ENCODE measurements at places on chromosomes 1 and 21.

GRCh38 chr21:28671549-28672195 is 321.0 kb downstream of the LTN1 start:
- DNase-seq: no peak

DNA sequence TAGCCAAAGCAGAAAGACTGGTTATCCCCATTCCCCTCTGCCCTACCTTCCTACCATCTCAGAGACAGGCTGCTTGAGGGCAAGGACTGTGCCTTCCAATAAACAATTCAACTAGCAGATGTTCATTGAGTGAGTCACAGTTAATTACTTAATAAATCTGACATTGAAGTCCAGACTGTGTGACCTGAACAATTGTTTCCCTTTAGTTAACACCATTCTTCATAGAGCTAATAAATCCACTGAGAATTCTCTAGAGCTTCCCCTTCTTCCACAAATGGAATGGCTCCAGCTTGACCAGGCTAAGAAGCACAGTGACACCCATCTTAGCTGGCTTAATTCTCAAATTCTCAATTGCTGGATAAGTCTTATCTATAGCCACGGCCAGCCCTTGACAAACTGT is 61.9 kb upstream of the GJA5 start:
- no peak for DNase-seq

DNA sequence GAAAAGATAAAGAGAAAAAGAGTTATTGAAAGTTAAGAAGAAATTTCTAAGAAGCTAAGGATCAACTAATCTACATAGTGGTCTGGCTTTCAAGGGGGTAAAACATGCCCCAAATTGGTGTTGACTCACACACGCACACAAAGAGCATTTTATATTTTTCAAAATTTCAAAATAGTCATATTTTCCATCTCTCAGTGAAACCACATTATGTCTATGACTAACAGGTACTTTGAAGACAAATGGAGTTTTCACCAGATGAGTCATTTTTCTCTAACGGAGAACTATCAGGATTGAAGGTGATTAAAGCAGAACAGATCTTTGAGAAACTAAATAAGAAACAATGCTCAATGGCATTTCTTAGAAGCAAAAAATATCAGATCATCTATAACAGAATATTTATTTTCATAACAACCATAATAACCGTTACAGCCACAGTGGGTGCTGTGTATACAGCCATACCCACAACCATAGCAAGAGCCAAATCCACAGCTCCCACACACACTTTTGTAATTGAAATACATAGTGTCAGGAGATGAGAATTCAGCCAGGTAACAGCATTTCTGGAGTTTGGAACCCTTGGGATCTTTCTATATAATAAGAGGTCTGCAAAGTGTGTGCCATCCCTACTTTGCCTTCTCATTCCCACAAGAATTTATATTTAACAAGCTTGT is at the start of gene KRTAP21-3:
Gene KRTAP21-3 (minus strand): TSS at position 539 of the 671 bp plus-strand sequence. CDS start 18 bp downstream, at position 521.
- DNase-seq: no peak

- DNase-seq: no peak
Observed at GRCh38 chr1:240107058-240107684, 15.5 kb downstream of the FMN2 start.

DNA sequence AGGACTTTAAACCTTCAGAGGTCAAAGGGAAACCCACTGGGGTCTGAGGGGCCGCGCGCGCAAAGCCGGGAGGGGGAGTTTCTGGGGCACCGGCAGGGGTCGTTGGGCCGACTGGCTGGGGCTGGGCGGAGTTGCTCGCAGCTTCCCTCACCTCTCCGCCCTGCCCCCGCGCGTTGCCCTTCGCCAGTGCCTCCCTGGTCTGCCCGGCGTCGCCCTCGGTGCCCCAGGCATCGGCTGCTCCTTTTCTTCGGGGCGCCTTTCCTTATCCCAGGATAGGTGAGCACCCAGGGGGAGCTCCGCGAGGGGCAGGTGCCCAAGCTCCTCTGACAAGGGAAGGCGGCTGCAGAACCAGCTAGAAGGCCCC is 390 bp upstream of the NGF start:
- DNase-seq: no peak

- DNase-seq: no peak
Observed at GRCh38 chr1:88276163-88276562, 407.9 kb upstream of the PKN2 start.

DNA sequence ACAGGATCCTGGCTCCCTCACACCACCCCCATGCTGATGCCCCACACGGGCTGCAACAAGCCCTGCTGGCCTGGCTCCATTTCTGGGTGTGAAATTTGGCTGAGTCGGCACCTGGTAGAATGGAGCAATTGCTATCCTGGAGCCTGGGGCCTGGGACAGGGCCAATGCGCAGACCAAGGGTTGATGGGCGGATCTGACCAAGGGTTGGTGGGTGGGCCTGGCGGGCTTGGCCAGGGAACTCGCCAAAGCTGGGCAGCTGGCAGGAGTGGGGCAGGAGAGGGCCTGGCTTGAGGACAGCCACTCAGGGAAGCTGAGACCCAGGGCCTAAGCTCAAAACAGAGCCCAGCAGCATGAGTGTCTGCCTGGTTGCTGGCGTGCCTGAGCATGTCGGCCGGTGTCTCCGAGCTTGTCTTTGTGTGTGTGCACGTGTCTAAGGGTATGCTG is 70.9 kb upstream of the POU3F1 start:
- DNase-seq: no peak

- no peak for DNase-seq
Observed at GRCh38 chr1:177023726-177024125, 140.8 kb downstream of the ASTN1 start.

- DNase-seq: no peak
Observed at GRCh38 chr1:167893798-167894197, 20.1 kb downstream of the ADCY10 start.

DNA sequence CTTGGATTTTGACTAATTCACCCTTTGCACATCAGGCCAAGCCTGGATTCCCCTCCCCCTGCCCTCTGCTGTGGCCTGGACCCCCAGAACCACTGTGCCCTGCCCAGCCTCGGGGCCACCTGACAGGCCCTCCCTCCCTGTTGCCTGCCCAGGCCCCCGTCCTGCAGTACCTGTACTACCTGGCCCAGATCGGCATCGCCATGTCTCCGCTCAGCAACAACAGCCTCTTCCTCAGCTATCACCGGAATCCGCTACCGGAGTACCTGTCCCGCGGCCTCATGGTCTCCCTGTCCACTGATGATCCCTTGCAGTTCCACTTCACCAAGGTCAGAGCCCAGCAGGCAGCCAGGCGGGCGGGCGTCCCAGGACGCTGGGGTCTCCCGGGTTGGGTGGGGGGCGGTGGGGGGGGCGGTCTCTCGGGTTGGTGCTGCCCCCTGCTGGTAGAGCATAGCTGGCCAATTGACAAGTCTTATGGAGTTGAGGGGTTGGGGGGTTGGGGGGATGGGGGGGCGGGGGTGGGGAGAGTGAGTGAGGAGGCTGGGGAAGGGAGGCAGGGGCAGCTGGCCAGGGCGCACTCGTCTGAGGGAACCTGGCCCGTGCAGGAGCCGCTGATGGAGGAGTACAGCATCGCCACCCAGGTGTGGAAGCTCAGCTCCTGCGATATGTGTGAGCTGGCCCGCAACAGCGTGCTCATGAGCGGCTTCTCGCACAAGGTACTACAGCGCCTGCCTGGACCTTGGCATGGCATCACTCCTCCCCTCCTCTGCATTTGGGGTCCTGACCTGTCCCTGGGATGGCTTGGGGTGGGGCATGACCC is 10.7 kb downstream of the AMPD2 start:
- no peak for DNase-seq

DNA sequence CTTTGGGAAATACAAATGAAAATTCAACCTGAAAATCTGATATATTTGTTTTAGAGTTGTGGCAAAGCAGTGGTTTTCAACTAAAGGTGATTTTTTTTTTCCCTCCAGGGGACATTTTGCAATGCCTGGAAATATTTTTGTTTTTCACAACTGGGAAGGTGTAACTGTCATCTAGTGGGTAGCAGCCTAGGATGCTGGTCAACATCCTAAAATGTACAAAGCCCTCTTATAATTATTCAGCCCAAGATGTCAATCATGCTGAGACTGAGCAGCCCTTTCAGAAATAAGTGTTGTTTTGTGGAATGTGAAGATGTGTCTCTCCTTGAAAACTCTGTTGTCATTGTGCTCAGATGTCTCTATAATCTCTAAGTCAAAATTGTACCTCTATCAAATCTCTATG is 95.2 kb upstream of the NCAM2 start:
- no peak for DNase-seq

DNA sequence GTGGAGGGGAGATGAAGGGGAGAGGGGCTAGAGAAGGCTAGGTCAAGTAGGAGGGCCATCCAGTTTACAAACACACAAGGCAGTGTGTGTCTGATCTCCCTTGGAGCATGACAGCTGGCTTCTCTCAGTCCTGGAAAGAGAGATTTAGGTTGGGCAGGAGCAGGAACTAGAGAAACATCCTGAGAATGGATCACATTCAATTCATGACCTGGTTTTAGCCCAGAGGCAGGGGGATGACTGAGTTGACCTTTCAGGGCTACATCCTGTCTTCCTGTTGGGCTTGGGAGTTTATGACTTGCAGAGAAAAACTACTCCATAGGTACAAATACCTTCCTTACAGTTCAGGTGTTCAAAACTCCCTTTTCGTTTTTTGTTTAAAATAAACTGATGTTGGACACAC is 97.0 kb downstream of the IGSF21 start:
- DNase-seq: no peak

DNA sequence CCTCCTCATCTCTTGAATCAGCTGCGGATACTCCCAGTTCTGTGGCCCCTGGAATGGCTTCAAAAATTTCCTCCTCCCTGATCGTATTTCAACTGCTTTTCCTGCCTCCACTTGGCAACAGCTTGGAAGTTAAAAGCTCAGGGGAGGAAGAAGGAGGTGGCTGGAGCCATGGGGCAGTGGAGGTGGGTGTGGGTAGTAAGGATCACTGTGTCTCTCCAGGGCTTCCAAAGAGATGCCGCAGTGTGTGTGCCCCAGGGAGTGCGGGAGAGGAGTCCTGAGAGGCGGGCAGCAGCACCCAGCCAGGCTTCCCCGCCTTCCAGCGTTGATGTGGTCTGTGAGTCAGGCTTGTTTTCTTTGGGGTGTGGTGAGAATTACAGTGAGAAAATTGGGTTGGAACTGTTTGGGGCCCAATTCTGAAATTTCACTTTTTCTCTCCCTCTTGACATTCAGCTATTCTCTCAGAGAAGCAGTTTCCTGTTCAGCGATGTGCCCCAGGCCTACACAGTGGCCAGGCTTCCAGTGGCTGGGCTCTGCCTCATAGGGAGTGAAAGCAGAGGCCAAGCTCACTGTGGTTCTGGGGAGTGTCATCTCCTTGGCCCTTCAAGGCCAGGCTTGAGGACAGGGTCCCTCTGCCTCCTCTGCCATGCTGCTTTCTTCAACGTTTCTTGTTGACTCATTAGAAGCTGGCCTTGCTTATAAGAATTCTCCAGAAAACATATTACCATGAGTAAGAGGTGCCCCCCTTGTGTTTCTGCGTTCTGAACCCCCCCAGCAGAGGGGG is 69.0 kb downstream of the PGM1 start:
- DNase-seq: no peak

GRCh38 chr1:225655509-225656258 is 2.8 kb upstream of the ENAH start:
- no peak for DNase-seq

GRCh38 chr1:94020764-94021579 is 100.0 kb downstream of the ABCA4 start:
- no peak for DNase-seq

DNA sequence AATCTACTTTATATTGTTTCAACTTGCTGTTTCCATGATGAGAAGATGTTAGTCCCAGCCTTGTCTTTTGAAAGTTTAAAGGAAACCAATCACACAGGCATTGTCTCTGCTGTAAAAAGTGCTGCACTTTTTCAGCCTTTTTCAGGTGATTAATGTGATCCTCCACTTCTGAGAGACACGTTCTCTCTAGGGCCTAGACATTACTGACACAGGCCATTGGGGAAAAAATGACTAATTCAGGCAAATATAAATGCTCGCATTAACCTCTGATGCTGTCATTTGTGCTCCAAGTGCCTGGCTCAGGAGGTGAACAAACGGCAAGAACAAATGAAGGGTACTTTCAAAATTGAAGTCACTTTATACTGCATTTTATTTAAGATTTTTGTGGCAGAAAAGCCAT is 32.4 kb upstream of the RGS7 start:
- no peak for DNase-seq

DNA sequence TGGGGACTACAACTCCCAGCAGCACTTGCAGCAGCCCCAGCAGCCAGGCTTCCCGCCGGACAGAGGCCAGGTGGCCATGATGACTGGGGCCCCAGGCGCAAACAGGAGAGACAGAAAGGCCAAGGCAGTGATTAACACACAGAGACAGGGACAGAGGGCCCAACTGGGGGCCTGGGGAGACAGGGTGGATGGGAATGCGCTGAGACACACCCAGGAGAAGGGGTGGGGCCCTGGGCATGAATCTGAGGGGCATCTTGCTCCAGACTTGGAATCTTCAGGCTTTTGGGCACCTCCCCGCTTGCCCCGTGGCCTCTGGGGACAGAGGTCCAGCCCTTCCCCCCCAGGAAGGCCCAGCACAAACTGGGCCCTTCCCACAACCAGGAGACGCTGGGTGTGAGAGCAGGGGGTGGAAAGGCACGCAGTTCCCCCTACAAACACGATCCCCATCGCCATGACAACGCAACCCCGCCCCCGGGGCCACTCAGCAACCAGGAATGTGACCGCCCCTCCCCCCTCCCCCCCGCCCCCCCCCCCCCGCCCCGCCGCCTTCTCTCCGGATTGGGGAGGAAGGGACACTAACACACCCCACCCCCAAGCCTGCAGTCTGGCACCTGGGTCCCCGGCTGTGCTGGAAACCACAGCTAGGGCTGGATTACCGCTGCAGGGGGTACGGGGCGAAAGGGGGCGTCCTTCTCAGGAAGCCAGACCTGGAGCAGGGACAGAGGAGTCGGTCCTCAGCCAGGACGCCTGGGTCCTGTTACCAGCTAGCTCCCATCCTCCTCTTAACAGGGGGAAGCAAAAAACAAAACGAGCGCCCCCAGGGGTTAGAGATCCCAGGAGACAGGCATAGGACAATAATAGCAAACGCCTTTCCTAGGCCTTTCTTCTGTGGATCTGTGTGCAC is 4.5 kb downstream of the HDGF start:
- no peak for DNase-seq

DNA sequence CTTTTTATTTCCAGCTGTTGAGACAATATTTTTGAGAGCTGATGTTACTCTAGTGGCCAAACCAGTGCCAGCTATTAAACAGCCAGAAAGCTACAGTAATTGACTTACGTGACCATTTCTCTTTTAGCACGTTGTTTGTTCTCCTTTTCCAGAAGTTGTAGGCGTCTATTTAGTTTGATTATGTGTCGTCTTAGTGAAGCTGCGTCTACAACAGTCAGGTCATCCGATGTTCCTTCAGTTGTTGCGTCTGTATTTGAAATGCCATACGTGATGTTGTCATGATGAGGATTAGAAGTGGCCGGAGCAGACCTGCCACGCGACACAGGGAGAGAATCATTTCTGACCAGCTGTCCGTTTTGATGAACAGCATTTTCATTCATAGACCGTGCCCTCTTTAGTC is 38.2 kb downstream of the TMEM51 start:
- DNase-seq: no peak

Data from activated CD8-positive, alpha-beta memory T cell treated with anti-CD3 and anti-CD28 coated beads for 4 hours (primary cell).